ENCODE measurements at places on chromosomes 1 and 21.

DNA sequence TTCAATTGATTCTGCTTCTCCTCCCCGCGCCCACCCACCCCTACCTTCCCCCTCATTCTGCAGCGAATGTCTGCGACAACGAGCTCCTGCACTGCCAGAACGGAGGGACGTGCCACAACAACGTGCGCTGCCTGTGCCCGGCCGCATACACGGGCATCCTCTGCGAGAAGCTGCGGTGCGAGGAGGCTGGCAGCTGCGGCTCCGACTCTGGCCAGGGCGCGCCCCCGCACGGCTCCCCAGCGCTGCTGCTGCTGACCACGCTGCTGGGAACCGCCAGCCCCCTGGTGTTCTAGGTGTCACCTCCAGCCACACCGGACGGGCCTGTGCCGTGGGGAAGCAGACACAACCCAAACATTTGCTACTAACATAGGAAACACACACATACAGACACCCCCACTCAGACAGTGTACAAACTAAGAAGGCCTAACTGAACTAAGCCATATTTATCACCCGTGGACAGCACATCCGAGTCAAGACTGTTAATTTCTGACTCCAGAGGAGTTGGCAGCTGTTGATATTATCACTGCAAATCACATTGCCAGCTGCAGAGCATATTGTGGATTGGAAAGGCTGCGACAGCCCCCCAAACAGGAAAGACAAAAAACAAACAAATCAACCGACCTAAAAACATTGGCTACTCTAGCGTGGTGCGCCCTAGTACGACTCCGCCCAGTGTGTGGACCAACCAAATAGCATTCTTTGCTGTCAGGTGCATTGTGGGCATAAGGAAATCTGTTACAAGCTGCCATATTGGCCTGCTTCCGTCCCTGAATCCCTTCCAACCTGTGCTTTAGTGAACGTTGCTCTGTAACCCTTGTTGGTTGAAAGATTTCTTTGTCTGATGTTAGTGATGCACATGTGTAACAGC, 339.9 kb downstream of the NTNG1 start:
- no peak for DNase-seq

DNA sequence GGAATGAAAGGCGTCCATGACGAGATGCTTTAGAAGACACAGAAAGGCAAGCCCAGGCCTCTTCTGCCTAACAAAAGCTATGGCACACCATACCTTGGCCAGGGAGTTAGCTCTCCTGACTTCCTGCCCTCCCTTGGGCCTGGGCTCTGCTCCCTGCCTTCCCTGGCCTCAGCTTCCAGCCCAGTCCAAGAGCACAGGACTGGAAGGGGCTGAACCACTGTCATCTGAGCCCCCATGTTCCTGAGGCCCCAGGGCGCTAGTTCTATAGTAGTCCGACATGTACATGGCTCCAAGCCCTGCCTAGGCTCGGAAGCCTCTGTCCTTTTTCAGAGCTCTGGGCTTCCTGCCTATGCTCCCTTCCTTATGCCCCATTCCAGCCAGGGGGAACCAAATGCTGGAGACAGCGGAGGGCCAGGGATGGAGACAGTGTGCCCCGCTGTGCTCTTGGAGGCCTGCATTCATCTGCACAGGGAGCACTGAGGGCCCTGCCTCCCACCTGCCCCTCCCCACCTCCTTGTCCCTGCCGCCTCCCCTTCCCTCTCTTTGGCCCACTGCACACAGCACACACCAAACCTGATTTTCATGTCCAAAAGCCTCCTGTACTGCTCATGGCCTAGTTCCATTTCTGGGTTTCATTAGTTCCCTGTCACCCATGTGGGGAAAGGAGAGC, 240.1 kb downstream of the RHOU start:
- DNase-seq, result no peak

- no peak for DNase-seq
Measured at GRCh38 chr1:105492921-105493320, 1563.6 kb upstream of the PRMT6 start.

DNA sequence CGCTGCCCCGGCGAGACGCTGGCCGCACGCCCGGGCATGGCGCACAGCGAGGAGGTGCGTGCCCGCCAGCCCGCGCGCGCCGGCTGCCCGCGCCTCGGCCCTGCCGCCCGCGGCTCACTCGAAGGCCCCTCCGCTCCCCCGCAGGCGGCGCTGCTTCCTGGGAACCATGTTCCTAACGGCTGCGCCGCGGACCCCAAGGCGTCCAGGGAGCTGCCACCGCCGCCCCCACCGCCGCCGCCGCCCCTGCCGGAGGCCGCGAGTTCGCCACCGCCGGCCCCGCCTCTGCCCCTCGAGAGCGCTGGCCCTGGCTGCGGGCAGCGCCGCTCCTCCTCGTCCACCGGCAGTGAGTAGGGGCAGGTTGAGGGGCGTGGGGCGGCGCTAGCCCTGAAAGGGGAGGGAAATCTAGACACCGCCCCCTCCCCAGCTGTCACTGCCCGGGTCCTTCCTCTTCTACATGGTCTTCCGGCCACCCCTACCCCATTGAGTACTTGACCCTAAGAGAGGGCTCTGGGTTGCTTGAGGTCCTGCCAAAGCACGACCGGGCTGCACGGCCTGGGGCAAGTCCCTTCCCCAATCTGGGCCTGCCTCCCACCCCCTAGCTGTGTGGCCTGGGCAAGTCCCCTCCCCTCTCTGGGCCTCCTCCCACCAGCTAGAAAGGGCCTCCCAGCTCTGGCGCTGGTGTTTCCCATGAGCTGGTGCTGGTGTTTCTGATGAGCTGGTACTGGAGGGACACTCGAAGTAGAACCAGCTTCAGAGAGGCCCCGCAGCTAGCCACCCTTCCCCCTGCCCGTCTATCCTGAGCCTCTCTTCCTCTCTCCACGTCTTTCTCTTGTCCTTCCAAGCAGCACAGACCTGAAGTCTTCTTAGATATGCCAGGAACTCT, 17.0 kb downstream of the TNFRSF25 start:
- no peak for DNase-seq

GRCh38 chr1:200021577-200022238, 5.8 kb upstream of the NR5A2 start:
- no peak for DNase-seq

Data from central memory CD8-positive, alpha-beta T cell (primary cell).